ENCODE measurements at places on chromosomes 5 and 9.

- DNase-seq = no peak
Measured at GRCh38 chr5:59487068-59487686, 406.3 kb downstream of the PDE4D start.

DNA sequence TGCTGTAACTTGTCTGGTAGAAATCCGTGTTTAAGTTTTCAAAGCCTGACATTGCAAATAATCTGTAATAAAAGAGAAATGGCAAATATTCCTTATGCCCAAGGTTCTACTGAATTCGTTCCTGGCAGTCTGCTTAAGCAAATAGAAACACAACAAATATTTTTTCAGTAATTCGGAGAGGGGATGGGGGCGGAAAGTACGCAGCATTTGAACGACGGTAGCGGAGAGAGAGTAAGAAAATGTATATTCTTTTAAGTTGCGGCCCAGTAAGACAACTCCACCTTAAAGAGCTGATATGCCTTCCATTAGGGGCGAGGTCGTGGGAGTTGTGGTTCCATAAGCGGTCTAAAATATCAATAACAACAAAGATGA lies 569 bp downstream of the YIPF5 start:
- no peak for DNase-seq

DNA sequence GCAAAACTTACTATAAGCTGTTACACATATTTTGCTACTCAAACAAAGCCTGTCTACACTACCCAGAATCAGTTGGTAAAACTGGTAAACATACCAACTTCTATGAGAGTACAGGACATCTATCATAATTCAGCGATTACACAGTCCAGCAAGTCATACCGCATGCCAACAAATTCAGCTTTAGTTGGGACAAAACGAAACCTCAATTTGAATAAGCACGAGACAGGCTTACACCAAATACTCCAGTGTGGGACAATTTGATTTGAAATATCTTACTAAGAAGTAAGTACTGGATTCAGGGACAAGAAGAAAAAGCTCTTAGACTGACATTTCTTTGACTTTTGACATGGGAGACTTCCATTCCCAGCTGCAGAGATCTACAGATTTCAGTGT lies 2.0 kb downstream of the NRG2 start:
- DNase-seq = no peak

DNA sequence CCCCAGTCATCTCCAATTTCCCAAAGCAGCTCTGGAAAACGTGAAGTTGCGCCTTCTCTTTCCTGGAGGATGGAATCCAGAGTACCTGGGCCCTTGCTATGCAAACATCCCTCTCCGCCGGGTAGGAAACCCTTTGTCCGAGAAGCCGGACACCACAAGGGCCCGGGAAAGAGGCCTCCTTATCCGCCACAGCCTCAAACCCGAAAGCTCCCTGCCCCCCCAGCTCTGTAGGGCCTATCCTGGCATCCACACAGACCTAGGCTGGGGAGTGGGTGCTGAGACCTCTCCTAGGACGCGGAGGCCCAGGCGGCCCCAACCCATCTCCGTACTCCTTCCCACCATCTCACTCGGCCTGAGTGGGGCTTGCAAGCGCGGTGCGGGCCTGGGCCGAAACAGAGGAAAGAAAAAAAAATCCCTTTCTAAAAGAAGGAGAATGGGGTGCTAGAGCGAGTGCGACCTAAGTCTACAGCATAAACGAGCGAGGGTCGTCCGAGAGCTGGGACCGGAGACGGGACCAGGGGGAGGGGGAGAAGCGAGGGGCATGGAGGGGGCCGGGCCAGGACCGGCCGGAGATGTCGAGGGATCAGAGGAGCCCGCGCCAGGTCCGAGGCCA lies 624 bp downstream of the FBXW11 start:
- no peak for DNase-seq
